ENCODE measurements at places on chromosomes 12 and 14. TPM values are rescaled to one million over a fixed set of nuclear protein-coding genes. Genes with fewer than 3 reads are reported as not detected.

GRCh38 chr14:99286761-99287160 is 14.8 kb upstream of the BCL11B start:
- DNase-seq: no peak

- no peak for DNase-seq
Observed at GRCh38 chr12:91507754-91508153, 325.1 kb upstream of the DCN start.

Gene MMP19
- not detected for total RNA-seq

DNA sequence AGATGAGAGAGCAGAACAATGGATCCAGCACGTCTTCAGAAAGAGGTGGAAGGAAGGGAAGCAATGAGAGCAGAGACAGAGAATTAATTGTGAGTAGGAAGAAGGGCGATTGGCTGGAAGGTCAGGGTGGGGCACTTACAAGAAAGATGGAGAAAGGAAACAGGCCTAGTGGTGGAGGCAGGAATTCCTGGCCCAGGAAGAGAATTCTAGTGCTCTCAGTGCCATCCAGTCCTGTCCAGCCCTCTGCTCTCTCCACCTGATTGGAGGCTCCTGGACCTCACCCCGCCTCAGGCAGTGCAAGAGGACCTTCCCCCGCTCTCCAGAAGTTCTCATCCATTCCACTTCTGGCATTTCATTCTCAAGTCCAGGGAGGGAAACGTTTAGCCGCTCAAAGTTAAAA is 43.0 kb downstream of the NGB start:
- DNase-seq: no peak

Gene OR4N2
- total RNA-seq: not detected

GRCh38 chr12:6765634-6766581 is at the start of gene PTMS:
TSS of gene PTMS (plus strand) at chr12:6766363. CDS start at chr12:6766706, 343 bp downstream.
- peak; percentile 74 for DNase-seq

DNA sequence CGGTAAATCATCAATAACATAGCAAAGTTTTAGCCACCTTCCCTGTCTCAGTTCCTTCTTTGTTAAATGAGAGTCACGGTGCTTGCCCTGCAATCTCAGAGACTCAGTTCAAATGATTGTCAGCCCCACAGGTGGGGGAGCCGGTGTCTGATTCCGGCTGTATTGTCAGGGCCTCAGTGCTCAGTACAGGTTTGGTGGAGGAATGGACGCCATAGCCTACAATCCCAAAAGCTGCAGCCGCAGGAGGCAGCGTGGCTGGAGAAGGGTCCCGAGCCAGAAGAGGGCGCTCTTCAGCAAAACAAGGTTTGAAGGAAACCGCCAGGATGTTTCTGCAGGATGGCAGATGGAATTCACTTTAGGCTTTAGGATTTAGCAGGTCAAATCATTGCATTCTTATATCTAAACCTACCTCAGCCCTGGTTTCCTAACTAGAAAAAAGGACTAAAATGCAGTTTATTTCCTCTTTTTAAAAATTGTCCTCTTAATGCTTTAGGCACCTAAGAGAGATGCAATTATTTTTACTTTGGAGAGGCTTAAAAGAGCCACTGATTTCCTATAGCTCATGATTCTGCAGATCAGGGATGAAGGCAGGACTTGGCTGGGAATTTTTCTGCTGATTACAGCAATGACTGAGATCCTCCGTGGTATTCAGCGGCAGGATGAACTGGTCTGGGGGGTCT is 29.2 kb downstream of the FOS start:
- peak; percentile 86 for DNase-seq

- DNase-seq: no peak
Observed at GRCh38 chr12:104748356-104748755, 209.7 kb downstream of the SLC41A2 start.

Gene YEATS4
- 49.4 TPM for total RNA-seq

- no peak for DNase-seq
Observed at GRCh38 chr12:49971141-49971540, 1.6 kb upstream of the AQP6 start.

DNA sequence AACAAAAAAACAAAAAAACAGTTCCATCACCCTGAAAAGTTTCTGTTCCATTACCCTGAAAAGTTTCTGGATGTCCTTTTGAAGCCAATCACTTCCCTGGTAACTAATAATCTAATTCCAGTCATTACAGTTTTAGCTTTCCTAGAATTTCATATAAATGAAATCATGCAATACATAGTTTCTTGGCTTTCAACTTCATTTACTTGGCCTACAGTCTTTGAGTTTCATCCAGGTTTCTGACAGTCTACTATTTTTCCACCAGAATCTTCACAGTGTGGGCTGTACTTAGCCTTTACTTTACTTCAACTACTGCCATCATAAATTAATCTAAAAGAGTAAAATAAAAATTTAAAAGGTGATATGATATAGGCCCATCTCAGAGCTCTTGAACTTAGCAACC is 55.5 kb downstream of the RPS6KA5 start:
- no peak for DNase-seq

Gene NDRG2
- 13.4 TPM for total RNA-seq

DNA sequence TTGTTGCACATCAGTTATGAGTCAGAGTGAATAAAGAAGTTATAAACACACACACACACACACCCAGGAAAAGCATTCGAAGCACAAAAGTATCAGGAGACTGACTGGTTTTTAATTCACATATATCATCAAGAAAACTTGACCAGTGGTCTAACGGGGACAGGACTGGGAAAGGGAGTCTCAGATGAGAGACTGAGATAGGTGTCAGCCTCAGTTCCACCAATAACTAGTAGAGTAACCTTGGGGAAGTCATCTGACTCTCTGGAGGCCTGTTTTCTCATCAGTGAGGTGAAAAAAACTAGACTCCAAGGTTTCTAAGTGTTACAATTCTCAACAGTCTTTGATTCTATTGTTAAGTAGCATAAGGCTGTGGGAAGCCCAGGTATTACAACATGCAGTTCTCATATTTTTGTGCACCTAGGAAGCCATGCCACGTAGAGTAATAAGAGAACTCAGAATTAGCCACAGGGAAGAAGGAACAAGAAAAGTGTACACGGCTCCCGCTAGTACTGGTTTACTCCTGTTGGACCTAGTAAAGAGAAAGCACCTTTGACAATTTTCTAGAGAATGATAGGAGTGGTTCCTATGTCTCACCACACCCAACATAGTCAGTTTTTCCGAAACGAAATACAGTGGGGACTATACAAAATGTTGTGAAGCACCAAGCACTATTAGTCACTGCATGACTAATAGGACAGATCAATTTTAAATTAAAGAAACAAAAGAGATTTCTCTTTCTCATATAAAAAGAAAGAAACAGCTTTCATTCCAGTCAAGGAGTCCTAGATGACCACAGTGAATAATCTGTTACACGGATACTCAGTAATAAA is 5.0 kb downstream of the PPTC7 start:
- DNase-seq: no peak

- no peak for DNase-seq
Observed at GRCh38 chr14:24251880-24252288, 9.5 kb upstream of the TINF2 start.

GRCh38 chr12:50572760-50573159 is 68.0 kb downstream of the DIP2B start:
- DNase-seq: peak; percentile 31

- peak; percentile 83 for DNase-seq
Observed at GRCh38 chr12:67698672-67699581, 50.4 kb downstream of the DYRK2 start.

Gene RHEBL1
- 7.8 TPM for total RNA-seq

Gene PRMT5
- total RNA-seq: 62.8 TPM

- DNase-seq: no peak
Observed at GRCh38 chr14:81408595-81408994, 8.5 kb upstream of the STON2 start.
